ENCODE measurements at places on chromosomes 11 and 22.

GRCh38 chr11:87465716-87466115, 428.0 kb downstream of the TMEM135 start:
- DNase-seq = no peak

DNA sequence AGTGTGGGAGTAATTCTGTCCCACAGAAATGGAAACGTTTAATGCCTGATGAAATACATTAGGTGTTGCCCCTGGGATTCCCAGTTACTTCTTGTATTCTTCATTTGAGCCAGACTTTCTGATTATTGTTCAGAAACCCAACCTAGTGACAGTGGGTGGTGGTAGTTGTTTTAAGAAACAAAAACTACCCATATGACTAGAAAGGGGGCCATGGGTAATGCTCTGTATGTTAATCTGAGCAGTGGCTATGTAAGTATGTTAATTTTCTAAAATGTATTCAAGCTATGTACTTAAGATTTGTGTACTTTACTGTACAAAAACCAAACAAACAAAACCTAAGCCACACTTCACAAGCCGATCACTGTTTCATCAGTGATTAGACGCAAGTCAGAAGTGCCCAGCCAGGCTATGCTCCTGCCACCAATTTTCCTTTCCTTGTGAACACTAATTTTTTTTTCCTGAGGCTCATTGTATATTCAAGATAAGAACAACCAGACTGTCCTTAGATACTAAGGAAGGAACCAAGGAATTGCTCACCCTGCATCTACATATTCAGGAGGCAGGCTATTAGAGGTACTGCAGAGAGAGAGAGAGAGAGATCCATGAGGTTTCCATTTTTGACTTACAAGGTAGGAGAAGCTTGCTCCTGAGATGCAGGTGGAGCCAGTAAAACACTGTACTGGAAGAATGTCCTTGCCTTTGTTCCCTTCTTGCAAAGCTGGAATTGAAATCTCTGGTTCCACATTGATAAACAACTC, 122.7 kb downstream of the DBX1 start:
- no peak for DNase-seq

GRCh38 chr11:4523666-4524065, 21.3 kb upstream of the OR52M1 start:
- peak; percentile 1 for DNase-seq

DNA sequence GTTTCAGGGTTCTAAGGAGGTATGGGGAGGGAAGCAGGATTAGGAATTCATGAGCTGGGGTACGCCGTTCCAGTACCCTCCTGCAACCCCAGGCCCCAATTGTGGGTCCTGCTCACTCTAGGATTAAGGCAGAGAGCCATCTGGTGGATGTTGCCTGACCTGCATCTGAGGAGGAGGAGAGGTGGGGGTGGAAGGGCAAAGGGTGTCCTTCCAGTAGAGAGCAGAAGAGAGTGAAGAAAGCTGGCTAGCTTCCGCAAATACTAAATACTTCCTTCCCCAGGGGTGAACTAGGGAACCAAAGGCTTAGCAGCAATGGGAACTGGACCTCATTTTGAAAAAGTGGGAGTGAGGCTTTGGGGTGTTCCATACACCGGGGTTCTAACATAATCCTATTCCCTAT, 10.6 kb downstream of the LRRC51 start:
- DNase-seq = peak; percentile 62

DNA sequence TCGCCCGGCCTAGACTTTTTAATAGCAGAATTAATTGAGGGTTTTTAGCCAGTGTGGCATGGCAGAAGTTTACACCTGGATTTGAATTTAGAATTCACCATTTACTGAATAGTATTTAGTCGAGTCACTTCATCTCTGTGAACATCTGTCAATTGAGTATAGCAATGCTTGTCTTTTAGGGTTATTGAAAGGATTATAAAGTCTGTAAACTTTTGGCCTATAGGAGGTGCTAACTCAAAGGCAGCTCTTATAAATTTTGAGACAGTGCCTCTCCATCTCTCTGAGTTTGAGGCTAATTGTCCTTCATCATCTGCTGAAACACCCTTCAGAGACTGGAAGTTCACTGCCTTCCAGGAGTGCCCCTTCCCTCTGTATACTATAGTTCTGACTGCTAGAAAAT, 205.0 kb downstream of the NELL1 start:
- no peak for DNase-seq

DNA sequence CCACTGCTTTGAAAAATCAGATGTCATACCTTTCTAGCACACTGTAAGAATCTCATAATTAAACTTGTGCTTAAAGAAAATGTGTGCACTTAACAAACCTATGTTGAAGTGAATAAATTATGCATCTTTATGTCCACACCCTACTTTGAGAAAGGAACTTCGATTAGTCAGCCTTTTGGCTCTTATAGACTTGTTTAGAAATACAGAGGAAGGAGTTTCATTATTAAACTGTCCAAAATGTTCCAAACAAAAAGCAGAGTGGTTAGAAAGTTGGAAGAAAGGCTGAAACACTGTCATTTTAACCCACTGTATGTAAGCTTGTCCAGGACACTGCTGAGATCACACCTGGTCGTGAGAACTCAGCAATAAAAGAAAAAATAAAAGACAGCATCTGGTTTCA, 863.2 kb upstream of the CHORDC1 start:
- no peak for DNase-seq

GRCh38 chr11:59760771-59761170, 5.6 kb downstream of the STX3 start:
- no peak for DNase-seq

- DNase-seq = no peak
Measured at GRCh38 chr11:117748771-117749540, 48.1 kb downstream of the DSCAML1 start.

GRCh38 chr22:49137206-49137840, 690.4 kb downstream of the BRD1 start:
- no peak for DNase-seq

DNA sequence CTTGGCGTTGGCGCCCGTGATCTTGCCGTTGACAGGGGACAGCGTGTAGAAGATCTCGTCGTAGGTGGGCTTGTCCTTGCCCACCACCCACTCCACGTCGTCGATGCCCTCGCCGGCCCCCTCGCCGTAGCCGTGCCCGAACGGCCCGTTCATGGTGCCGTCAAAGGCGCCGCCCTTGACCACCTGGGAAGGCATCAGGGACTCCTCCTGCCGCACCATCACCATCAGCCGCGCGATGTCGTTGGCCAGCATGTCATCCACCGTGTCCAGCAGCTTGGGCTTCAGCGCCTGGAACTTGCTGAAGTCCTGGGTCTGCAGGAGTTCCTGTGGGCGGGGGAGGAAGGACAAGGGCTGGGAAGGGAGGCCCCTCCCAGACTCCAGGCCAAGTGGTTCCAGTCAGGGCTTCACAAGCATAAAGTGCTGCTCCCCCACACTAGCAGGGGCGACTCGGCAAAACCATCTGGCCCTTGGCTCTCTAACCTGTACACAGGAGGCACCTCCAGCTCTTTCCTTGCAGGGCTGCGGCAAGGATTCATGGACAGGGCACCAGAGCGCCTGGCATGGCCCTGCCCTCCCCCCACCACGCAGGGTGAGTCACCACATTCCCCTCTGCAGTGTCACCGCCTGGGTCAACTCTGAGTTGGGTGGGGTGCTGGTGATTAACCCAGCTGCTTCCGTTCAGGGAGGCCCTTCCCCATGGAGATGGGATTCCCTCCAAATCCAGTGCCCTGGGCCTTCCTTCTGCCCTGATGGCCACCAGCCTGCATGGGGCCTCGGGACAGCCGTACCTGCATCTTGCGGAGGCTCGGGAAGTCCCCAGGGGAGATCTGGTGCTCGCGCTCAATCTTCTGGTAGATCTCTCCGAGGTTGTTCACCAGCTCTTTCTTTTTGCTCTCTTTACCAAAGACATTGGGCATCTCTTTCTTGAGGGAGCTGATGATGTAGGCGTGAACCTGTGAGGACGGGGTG, 10.4 kb upstream of the CDC42BPG start:
- DNase-seq = peak; percentile 84

GRCh38 chr22:49756201-49756600, 71.5 kb downstream of the BRD1 start:
- no peak for DNase-seq

DNA sequence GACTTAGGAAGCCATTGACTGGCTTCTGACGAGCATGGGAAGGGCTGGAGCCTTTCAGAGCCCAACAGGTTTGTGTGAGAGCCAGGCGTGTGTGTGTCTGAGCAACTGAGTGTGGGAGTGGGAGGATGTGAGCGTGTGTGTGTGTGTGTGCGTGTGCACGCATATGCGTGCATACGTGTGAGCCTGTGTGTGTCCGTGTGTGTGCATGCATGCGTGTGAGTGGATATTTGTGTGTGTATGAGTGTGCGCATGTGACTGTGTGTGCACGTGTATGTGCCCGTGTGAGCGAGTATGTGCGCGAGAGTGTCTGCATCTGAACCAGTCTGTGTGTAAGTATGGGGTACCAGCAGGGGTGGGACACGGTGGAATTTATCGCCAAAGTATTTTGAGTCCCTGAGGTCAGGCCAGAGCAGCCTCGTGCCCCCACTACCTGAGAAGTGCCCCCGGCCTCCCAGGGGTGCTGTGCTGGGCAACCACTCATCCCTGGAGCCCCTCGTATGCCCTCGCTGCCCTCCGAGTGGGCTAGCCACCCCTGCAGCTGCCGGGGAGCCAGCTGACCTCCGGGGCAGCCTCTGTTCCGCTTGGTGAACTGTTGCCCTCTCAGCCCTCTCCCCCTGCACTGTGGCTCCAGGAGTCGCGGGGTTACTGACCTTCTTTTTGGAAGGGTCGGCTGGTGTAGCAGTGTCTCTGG, 38.5 kb downstream of the LRP5 start:
- no peak for DNase-seq

DNA sequence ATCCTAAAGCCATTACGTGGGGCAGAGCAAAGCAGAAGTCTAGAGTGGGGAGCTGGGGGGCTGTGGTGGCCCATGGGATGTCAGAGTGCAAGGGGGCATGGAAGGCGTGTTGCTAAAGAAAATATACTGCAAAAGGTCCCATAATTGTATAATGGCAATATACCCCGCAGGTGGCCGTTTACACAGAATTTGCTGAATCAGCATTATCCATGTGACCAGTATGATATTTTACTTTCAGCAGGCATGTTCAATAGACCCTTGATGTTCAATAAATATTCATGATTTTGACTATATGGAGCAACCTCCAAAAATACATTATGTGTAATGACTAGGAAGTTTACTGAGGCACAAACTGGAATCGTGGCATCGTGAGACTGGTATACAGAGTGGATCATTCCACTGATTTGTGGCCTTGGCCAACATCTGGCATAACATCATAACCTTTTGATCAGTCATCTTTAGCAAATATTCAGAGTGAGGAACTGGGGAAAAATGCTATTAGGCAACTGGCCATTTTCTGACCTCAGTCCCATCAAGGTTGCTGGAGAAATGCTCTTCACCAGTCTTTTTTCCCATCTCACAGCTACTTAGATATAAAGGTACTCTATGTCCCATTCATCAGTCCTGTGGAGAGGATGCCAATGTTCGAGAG, 29.3 kb upstream of the PPP2R1B start:
- DNase-seq = peak; percentile 84

DNA sequence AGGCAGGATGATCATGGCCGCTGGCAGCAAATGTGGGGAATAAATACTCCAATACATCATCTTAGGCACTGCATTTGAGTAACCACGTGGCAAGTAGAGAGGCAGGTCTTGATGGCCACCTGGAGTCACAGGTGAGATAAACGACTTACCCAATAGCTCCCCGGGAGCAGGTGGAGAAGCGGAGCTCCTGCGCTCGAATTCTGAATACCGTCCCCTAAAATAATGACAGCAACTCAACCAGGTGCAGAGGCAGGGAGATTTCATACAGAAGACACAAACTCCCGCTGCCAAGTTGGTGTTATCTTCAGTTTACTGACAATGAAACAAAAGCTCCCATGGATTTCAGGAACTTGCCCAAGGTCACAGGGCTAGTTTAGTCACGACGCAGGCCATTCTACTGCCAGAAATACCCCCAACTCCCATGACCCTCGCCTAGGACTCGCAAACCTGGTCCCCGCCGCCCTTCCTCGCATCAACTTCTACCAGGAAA, 437 bp downstream of the SLC43A3 start:
- DNase-seq = peak; percentile 23

DNA sequence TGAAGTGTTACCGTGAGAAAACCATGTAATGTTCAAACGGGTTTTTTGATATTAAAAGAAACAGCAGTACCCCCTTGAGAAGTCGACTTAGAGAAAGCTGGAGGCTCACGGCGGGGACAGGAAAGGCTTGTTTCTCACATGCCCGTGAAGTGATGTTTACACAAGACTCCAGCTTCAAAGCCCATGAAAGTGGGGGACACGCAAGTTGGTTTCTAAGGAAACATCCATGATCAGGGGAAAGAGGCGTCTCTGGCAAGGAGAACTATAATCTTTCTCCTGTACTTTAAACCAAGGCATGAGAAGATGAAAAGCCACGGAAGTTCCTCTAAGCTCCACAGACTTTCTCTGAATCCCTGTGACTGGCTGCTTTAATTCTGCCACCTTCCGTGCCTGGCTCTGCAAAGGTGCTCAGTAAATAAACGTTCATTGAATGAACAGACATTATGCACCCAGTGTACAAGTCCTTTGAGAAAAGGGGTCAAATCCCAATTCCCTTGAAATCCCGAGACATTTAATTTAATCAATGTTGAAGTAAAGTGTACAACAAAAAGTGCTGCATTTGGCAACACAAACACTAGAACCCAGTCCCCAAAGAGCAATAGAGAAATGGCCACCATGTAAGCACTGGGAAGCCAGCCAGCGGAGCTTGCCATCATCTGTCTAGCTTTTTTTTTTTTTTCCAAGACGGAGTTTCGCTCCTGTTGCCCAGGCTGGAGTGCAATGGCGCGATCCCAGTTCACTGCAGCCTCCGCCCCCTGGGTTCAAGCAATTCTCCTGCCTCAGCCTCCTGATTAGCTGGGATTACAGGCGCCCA, 58.7 kb downstream of the AHNAK start:
- peak; percentile 29 for DNase-seq

GRCh38 chr22:18152519-18152918, 2.5 kb downstream of the USP18 start:
- DNase-seq = no peak

DNA sequence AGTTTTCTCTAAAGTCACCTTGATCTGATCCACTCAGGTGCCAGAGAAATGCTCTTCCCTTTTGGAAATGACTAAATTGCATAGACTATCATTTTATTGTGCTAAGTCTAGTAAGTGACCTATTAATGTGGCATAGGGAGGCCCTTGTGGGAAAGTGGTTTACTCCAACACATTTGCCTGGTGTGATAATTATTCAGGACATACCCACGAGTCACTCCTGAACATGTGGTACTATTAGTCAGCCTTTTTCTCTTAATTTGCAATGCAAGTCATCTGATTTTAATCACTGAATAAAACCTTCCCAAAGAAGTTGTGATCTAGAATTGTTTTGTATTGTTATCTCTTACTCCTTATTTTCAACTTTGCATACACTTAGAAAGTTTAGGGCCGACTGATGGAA, 148.7 kb downstream of the OR4C45 start:
- no peak for DNase-seq

Measured in iris pigment epithelial cell (primary cell).